ENCODE measurements at places on chromosomes 3 and 15.

DNA sequence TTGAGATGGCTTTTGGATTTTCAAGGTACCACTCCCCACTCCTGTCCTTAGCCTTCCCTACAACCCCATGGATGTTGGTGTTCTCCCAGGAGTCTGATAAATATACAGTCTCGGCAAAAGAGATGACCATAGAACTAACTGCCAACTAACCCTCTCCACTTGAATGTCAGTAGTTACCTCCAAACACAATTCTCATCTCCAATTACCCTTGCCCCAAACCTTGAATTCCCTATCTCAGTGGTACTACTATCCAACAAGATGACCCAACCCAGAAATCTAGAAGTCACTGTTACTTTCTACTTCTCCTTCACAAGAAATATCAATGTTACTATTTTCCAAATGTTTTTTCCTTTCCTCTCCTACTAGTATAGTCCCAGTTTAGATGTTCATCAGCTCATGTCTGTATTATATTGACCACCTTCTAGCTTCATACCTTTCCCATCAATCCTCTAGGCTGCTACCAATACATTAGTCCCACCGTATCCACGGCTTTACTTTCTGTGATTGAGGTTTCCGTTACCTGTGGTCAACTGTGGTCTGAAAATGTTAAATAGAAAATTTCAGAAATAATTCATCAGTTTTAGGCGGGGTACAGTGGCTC lies 38.1 kb downstream of the PIGB start:
- no peak for DNase-seq

- no peak for DNase-seq
Observed at GRCh38 chr3:61173676-61174075, 77.6 kb downstream of the FHIT start.

- no peak for DNase-seq
Observed at GRCh38 chr3:23867838-23868237, 49.0 kb downstream of the NKIRAS1 start.

DNA sequence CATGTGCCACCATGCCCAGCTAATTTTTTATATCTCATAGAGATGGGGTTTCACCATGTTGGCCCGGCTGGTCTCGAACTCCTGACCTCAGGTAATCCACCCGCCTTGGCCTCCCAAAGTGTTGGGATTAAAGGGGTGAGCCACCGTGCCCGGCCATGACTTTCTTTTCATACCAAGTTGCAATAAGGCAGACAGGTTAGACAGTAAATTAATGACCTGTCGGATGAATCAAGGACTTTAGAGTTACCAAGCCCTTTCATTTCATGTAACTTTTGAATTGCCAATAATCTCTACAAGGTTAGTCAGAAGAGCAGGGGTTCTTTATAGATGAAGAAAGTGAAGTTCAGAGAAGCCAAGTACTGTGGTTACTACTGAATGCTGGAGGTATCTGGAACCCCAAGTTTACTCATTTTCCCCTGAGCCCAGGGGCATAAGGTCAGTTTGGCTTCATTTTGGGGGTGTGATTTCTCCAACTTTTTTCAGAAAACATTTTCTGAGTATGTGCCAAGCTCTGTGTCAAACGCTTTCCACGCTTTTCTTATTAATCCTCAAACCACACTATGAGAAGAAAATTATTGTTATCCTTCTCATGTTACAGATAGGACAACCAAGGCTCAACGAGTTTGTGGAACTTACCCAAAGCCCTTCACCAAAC lies 11.9 kb downstream of the PRICKLE2 start:
- no peak for DNase-seq

- no peak for DNase-seq
Observed at GRCh38 chr3:17158941-17159682, 274.4 kb downstream of the PLCL2 start.

DNA sequence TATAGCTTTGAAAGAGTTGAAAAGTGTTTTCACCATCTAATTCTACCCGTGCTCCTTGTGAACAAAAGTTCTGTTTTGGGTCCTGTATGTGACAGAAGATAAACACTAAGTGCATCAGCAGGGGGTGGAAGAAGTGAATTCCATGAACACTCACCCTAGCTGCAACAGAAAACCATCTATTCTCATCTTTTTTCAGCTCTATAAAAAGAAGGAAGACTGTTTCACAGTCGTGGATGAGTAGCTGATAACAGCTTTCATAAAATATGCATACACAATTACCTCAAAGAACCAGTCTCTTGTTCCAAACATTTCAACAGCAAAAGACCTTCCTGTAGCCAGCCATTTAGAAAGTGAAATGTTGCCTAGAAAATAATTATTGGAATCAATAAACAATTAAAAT lies 281.7 kb upstream of the RASGRP1 start:
- DNase-seq, result no peak

GRCh38 chr3:41053220-41053619 lies 146.1 kb upstream of the CTNNB1 start:
- DNase-seq, result no peak

DNA sequence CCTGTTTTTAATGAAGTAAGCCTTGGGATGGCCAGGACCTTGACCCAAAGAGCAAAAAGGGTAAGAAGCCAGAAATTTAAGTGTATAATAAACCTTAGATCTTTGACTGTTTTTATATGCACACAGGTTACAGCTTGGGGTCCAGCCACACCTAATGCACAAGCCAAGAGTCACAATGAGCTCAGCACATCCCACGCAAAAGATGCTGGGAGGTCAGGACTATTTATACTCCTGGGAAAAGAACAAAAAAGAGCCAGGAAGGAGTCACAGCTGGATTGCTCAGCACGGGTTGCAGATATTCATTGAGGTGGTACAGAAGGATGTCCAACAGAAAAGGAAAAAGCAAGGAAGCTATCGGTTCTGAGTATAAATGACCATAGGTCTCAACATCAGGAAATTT lies 536.3 kb downstream of the NTRK3 start:
- DNase-seq, result no peak

GRCh38 chr3:189563853-189564563 lies 67.2 kb upstream of the TP63 start:
- no peak for DNase-seq

GRCh38 chr3:128091586-128091985 lies 32.0 kb downstream of the RUVBL1 start:
- DNase-seq, result no peak

All from NCI-H1417 treated with DMSO at 0.1 percent for 48 hours (cell line).